ENCODE measurements at places on chromosomes 4 and X.
A peak's percentile ranks its signal among the peaks of the same experiment; 100 is the strongest.

- no peak for DNase-seq
These were observed 172.2 kb upstream of the CXCL13 start for GRCh38 chr4:77433418-77433733.

GRCh38 chr4:153758688-153759406 is 977 bp downstream of the RNF175 start:
- no peak for DNase-seq

- no peak for DNase-seq
These were observed 148.5 kb downstream of the FRAS1 start for GRCh38 chr4:78205591-78205990.

DNA sequence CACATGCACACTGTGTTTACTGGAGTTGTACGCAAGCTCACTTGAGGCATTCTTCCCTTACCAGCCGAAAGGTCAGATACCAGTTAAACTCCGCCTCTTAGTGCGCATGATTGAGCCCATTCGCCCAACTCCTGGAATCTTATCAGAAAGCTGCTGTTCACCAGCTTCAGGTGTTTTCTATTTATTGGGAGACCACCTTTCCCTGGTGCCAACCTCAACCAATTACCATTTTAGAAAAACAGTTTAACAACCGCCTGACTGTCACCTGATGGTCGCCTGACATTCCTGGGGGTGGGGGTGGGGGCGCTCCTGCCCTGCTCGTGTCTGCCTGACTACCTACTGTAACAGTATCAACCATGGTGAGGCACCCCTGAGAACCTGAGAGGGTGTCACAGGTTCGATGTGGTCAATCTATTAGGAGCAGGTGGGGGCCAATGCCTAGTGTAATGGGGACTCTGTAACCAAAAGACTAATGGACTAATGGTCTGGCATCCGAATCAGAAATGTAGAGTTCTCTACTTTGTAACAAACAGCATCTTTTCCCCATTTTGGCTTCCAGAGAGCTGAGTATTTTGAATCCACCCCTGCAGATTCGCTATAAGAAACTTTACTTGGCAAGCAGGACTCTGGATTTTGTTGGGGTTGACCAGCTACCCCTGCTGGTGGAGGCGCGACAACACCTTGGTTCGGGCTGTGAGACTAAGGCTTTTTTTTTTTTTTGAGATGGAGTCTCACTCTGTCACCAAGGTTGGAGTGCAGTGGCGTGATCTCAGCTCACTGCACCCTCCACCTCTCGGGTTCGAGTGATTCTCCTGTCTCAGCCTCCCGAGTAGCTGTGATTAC is 58.2 kb upstream of the ZNF157 start:
- peak; percentile 59 for DNase-seq

DNA sequence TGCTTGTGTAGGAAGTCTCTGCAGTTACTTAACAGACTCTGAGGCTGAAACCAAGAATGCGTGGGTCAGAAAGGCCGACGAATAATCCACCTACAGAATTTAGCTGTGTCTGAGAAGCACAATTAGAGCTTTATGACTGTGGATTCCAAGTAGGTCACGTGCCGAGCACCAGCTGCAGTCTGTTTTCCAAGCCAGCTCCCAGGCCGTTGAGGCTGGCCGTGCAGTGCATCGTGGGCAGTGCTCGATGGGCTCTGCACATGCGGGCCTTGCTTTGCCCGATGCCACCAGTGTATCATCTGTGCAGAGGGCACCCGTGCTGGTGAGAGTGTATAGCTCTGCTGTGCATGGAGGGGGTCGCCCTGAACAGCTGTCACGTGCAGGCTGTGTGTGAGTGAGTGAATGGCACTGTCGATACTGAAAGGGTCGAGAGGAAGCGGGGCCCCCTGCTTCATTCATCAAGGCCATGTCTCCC is 67.5 kb upstream of the CLDN34 start:
- no peak for DNase-seq

DNA sequence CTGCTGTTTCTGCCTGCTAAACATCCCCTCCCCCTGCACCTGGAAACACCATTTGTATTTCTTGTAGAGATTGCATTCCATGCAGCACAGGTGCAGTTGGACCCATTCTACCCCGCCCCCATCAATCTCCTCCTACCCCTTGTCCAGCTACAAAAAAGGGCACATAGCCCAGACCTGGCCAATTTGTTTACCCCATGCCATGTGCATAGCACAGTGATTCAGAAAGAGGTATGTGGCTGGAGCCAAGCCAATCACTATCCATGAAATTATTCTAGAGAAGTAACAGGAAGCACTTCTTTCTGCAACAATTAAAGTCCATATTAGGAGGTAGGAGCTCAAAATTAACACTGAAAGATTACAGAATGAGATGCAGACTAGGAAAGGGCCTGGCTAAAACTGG is 20.2 kb upstream of the TMEM184C start:
- no peak for DNase-seq

Data from NCI-H1694 (cell line).